Suprapubic skin (tissue), 4 donors: ENCODE measurements at places on chromosomes 2 and 18. TPM values are rescaled to one million over a fixed set of nuclear protein-coding genes. Genes with fewer than 3 reads are reported as not detected.
A peak's percentile ranks its signal among the peaks of the same experiment; 100 is the strongest.

- no peak for DNase-seq
Observed at GRCh38 chr18:42052122-42052708, 97.2 kb downstream of the PIK3C3 start.

GRCh38 chr18:58714259-58714658 lies 43.0 kb downstream of the MALT1 start:
- no peak for DNase-seq

- peak; percentile 35 for DNase-seq
Observed at GRCh38 chr2:778731-779350, 101.6 kb upstream of the TMEM18 start.

DNA sequence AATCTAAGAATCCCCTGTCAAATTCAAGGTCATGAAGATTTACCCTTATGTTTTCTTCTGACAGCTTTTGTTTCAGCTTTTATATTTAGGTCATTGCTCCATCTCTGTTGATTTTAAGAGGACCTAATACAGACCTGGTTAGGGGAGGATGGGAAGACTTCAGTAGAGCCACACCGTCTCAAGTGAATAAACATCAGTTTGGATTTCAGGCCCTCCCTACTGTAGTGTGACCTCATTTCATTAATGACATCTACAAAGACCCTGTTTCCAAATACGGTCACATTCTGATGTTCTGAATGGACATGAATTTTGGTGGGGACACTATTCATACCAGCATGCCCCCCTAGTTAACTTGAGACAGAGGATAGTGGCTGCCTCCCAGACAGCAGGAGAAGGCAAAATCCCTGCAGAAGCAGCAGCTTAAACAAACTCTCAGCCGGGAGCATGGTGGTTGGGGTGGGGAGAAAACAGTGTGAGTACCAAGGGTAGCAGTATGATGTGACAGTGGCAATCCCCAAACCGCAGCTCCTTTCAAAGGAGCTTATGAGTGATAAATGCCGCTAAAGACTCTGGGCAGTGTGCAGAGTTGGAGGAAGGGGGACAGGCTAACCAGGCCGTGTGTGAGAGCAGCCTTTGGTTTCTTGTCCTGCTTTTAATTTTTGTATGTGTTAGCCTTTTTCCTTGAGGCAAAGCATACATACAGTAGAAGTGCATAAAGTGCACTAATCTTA lies 65.9 kb upstream of the TNP1 start:
- DNase-seq, result no peak

DNA sequence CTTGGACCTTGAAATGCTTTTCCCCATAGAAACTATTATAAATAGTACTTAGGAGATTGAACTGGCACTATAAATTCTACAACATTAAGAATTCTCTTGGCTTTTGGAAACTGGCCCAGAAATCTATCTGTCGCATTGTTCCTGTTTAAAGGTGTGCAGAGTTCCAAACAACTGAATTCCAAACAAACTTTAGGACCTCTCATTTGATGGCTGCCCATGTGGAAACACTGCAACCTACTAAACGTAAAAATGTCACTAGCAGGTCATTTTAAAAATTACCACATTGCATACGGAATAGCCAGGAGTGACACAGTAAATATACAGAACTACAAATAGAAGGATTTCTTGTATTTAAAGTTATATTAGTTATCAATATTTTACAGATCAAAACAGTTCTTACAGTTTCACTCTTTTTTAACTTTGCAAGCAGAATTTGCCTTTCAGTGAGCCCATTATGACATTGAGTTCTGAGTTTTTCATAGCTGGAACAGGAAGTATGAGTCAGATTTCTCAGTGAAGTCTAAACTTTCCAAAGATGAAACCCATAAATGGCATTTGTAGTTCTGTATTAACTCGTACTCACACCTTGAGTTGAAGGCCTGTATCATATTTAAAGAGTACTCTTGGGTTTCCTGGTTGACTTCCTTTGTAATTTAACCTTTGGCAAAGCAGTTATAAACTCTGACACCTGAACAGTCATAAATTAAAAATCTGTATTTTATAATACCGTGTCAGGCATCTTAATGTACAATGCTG lies 142.3 kb upstream of the BOD1L2 start:
- no peak for DNase-seq

- peak; percentile 67 for DNase-seq
Observed at GRCh38 chr2:240404174-240404852, 31.1 kb upstream of the GPC1 start.

DNA sequence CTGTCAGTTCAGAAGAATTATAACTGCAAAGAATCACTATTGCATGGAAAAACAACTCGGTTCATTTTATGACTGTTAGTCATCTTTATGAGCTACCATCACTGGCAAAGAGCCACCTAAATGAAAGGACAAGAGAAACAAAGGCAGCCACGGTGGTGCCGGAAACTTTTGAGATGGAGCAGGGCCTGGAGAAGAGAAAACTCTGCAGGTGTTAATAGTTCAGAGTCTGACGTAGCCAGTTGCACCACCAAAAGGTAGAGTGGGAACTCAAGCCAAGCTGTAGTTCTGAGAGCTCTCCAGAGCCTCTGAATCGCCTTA lies 110.9 kb downstream of the FTCDNL1 start:
- DNase-seq, result no peak

- DNase-seq, result peak; percentile 31
Observed at GRCh38 chr2:73020657-73021370, 50.7 kb downstream of the SFXN5 start.

DNA sequence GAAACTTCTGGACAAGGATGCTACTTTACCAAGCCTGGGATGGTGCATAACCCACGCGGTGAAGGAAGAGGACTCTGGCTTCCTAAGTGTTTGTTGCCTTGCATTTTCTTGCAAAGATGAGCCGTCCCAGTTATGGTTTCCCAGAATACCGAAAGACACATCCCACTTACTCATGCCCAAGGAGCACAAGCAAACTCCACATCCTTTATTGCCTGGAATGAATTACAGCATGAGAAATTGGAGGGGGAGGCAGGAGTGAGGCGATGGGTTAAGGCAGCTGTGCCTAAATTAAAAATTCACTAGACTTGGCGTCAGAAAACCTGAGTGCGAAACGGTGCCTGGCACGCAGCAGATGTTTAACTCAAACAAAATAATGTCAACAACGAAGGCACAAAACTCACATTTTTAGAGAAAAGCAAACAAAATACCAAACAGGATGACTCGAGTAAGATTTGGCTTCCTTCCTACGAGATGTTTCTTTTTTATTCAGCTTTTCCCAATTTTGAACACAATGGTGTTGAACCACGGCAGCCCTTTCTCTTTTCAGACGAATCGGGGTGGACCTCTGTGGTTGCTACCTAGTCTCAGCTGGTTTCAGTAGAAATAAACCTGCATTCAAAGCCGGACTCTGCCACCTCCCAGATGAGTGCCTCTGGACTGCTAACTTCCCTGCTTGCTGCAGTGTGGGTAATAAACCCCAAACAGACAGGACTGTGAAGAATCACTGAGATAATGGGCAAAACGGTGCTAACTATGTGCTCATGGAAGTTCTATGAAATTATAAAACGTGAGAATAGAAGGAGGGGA lies 100.3 kb upstream of the NCK2 start:
- DNase-seq, result no peak

DNA sequence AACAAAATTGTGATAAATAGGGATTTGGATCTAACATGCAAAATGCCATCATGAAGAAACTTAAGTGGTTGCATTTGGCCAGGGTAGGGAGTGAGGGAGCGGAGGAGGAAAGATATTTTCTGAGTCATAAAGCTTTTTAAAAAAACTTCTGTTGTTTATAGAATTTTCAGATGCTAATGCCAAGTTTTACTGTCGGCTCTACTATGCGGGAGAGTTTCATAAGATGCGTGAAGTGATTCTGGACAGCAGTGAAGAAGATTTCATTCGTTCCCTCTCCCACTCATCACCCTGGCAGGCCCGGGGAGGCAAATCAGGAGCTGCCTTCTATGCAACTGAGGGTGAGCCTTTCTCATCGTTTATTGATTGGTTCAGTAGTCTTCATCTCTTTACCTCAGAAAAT lies 56.0 kb upstream of the PTH2R start:
- no peak for DNase-seq

- no peak for DNase-seq
Observed at GRCh38 chr2:238396663-238397062, 30.1 kb upstream of the ASB1 start.

GRCh38 chr2:88211809-88212154 lies 41.6 kb downstream of the THNSL2 start:
- no peak for DNase-seq

- DNase-seq, result no peak
Observed at GRCh38 chr2:86476092-86476491, 34.9 kb downstream of the KDM3A start.

GRCh38 chr2:161417438-161418274 lies 1.6 kb downstream of the TBR1 start:
- no peak for DNase-seq

DNA sequence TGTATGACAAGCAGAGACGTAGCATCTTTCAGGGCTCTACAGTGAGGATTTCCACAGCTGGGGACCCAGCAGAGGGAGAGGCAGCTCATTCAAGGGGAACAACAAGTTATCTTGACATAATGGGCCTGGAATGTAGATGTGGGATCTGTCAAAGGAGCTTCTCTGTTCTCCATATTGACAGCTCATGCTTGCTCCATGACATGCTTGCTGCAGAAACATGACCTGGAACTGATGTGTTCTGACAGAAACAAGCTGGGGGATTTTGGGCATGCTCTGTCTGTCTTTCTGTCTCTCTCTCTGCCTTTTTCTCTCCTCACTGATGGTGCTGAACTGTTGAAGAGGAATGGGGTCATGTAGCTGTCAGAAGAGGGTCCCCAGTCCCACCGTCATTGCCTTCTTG lies 79.6 kb downstream of the MMADHC start:
- DNase-seq, result no peak

DNA sequence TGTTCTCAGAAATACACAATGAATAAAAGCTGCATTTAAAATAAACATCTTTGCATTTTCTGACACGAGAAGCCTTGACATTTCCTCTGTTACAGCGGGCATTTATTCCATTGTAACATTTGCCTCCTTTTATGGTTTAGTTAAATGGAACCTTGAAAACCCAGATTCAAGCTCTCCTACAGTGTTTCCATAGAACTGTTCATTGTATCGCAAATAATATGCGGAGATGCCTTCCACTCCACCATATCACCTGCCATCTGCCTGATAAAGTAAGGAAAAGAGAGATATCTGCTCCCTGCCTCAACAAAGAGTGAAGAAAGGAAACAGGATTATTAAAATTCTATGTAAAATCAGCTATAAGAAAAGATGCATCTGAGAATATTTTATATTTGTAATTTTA lies 69.8 kb downstream of the CDH19 start:
- DNase-seq, result no peak

- DNase-seq, result no peak
Observed at GRCh38 chr2:103789381-103790095, 1027.7 kb downstream of the TMEM182 start.

DNA sequence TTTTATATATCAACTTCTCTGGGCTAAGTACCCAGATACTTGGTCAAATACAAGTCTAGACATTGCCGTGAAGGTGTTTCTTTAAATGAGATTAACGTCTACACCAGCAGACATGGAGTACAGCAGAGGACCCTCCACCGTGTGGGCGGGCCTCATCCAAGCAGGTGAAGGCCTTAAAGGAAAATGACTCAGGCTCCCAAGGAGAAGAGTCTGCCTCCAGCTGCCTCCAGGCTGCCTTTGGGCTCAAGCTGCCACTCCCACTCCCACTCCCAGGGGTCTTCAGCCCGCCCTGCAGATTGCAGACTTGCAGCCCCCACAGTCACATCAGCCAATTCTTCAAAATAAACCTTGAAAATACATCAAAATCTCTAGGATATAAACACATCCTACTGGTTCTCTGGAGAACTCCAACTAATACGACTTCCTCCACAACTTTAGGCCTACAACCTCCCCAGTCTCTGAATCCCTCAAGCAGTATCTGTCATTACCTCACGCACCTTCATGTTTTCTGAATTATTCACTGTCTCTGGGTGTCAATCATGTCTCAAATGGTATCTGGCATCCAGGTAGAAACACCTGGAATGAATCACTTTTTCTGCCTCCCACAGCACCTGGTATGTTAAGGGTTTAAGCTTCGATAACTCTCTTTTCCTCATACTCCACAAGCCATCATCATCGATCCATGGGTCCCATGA lies 6.9 kb downstream of the ITGB1BP1 start:
- DNase-seq, result no peak

DNA sequence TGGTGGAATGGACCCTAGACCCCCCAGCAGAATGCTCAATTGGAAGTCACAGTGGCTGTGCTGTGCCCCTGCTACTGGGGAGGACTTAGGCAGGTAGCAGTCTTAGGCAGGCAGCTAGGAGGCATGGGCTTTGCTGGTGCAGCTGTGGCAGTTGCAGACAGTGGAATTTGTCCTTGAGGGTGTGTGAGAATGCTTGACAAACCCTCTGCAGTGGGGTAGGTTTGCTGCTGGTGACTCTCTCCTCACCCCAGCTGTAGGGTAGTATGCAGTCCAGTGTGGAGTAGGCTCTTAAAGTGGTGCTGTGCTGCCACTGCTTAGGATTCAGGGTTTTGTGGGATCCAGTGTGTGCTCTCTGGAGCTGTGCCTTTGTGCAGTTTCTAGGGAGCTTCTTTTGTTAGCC lies 61.3 kb downstream of the NUP35 start:
- no peak for DNase-seq

GRCh38 chr18:73939391-73939790 lies 208.2 kb downstream of the FBXO15 start:
- DNase-seq, result no peak

DNA sequence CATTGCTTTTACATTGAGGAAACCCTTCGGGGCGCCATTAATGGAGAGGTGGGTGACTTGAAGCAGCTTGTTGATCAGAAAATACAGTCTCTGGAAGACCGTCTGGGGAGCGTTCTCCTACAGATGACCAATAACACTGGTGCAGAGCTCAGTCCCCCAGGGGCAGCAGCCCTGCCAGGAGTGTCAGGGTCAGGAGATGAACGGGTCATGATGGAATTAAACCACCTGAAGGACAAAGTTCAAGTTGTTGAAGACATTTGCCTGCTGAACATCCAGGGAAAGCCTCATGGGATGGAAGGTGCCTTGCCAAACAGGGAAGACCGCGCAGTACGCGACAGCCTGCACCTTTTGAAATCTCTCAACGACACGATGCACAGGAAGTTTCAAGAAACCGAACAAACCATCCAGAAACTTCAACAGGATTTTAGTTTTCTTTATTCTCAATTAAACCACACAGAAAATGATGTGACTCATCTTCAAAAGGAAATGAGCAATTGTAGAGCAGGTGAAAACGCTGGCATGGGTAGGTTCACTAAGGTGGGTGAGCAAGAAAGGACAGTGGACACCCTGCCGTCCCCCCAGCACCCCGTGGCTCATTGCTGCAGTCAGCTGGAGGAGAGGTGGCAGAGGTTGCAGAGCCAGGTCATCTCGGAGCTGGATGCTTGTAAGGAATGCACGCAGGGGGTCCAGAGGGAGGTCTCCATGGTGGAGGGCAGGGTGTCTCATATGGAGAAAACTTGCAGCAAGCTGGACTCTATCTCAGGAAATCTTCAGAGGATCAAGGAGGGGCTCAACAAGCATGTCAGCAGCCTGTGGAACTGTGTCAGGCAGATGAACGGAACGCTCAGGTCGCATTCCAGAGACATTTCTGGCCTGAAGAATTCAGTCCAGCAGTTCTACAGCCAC lies 45.0 kb downstream of the EMILIN2 start:
- DNase-seq, result no peak

GRCh38 chr2:229297247-229297646 lies 26.2 kb upstream of the PID1 start:
- DNase-seq, result no peak

CCDC148 gene
- 0.72 TPM for total RNA-seq

ITGB6 gene
- 4.4 TPM for total RNA-seq

PID1 gene
- 19.2 TPM for total RNA-seq

CXCR1 gene
- 1.0 TPM for total RNA-seq

GPR155 gene
- 30.4 TPM for total RNA-seq

GPAT2 gene
- 2.4 TPM for total RNA-seq

RFTN2 gene
- 5.8 TPM for total RNA-seq

FAM124B gene
- 0.30 TPM for total RNA-seq

HRH4 gene
- total RNA-seq, result not detected

GNAL gene
- total RNA-seq, result 8.7 TPM

GAL3ST2 gene
- not detected for total RNA-seq
